ENCODE measurements at places on chromosomes 3 and 15.

DNA sequence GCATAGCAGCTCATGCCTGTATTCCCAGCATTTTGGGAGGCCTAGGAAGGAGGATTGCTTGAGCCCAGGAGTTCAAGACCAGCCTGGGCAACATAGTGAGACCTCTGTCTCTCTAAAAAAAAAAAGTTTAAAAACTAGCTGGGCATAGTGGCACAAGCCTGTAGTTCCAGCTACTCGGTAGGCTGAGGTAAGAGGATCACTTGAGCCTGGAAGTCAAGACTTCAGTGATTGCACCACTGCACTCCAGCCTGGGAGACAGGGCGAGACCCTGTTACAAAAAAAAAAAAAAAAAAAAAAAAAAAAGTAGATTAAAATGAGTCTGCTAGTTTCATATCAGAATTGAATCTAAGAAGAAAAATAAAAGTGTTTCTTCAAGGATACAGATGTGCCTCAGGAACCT lies 32.4 kb upstream of the ANPEP start:
- DNase-seq, result no peak

DNA sequence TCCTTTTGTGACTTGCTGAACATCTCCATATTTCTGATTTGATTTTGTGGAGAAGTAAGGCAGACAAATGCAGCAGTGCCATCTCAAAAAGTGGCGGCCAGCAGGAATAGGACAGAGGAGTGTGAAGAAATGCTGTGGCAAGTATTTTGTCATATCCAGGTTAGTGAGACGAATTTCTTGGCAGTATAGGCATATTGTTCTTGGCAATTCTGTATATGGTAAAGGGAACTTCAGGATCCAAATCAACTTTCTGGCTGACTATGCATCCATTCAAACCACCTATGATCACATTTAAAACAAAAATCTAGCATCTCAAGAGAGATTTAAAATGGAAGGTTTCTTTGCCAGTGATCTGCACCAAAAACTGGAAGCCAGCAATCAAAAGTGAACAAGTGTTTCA lies 228.0 kb downstream of the DTWD1 start:
- no peak for DNase-seq

GRCh38 chr15:41024131-41024530 lies 70.9 kb downstream of the CHAC1 start:
- DNase-seq, result no peak

DNA sequence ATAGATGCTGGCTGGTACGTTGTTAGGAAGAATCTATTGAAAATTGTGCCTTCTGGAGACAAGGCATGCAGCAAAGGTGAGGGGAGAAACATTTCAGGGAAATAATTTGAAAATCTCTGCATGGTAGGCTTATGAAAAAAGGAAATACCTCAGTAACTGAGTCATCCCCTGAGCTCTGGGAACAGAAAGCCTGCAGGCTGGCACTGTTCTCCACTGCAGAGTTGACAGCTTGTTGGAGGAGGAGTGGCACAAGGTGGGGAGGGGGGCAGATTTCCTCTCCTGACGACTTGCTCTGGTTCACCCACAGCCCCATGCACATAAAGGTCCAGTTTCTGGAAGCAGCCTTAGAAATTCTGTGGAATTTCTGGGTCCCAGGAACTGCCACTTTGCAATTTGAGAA lies 179.4 kb downstream of the ABHD5 start:
- no peak for DNase-seq

DNA sequence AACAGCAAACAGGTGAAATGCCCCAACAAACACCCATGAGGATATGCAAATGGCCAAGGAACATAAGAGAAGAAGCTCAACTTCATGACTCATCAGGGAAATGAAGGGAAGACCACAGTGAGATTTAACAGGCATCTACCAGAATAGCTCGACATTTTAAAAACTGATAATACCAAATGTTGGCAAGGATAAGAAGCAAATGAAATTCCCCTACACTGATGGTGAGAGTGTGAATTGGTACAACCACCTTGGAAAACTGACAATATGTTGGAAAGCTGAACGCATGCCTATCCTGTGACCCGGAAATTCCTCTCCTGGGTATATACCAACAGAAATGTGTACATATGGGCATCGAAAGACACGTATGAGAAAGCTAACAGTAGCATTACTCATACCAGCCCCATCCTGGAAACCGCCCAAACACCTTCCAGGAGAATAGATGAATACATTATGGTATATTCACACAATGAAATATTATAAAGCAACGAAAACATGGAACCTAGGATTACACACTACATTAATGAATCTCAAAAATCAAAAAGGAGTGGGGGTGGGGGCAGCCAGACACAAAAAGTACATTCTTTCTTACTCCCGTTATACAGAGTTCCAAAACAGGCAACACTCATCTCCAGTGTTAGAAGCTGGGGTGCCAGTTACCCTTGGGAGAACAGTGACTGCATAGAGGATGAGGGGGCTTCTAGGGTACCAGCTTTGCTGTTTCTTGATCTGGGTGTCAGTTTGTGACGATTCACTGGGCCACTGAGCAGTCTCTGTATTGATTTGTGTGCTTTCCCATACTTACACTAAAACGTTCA lies 16.9 kb downstream of the RFTN1 start:
- no peak for DNase-seq

GRCh38 chr15:33150971-33151370 lies 43.5 kb downstream of the FMN1 start:
- no peak for DNase-seq

DNA sequence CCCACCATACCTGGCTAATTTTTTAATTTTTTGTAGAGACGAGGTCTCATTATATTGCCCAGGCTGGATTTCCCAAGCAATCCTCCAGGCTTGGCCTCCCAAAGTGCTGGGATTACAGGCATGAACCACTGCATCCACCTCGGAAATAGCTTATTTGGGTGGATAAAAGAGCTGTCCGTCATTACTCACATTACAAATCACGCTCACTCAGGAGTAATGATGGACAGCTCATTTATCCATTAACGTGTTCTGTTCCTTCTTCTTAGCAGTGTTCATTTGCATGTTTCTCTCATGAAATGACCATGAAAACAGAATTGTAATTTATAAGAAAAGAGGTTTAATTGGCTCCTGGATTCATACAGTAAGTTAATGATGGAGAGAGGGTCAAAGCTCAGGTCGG lies 9.8 kb downstream of the SV2B start:
- DNase-seq, result no peak

DNA sequence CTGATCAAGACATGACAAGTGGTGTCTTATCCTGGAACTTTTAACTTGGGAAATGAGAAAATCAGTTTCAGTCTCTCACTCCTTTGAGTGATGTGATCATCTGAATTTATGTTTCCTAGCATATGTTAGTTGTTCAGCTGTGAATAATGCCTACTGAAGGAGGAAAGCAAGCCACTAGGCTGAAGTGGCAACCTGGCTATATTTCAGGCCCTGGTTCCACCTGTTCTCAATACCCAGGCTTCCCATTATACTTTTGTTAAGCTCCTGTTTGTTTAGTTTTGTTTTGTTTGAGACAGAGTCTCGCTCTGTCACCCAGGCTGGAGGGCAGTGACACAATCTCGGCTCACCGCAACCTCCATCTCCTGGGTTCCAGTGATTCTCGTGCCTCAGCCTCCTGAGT lies 243.8 kb downstream of the ALCAM start:
- DNase-seq, result no peak

DNA sequence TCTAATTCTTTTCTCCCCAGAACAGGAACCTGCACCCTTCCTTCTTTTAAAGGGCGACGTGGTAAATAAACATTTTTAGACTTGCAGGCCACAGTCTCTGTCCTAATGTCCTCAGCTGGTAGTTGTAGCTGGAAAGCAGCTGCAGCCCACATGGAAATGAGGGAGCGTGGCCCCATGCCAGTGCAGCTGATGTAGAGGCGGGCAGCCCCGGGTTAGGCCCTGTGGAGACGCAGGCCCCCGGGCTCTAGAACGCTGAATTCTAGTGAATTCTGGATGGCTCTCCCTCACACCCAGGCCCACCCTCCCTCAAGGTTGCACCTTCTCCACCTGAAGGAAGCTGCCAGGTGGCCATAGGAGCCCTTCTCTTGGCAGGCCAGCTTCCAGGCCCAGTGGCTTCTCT lies 52.3 kb downstream of the PGPEP1L start:
- no peak for DNase-seq

- no peak for DNase-seq
Measured at GRCh38 chr3:121913305-121913990, 19.2 kb downstream of the SLC15A2 start.

DNA sequence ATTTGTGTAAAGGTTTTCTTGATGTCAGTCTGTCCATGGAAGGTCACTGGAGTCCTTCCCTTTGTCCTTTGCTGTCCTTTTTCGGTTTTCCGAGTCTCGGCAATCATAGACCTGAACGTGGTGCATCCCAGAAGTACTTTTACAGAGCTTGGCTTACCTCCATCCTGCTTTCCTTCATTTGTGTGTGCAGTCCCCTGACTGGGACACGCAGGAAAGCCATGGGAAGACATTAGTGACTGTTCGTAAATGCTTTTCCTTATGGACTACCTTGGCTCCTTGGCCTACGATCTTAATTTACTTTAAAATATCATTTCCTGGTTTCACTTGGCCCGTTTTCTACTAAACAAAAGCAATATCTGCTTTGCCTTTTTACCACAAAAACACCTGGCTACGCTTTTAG lies 328.4 kb upstream of the RARB start:
- no peak for DNase-seq

- DNase-seq, result no peak
Measured at GRCh38 chr3:14524311-14524711, 15.8 kb downstream of the GRIP2 start.

Measured in activated CD4-positive, CD25-positive, alpha-beta regulatory T cell treated with anti-CD3 and anti-CD28 coated beads, Interleukin-2, amount 50 U/mL, for 16 hours (primary cell).